ENCODE measurements at places on chromosomes 3 and 15.

DNA sequence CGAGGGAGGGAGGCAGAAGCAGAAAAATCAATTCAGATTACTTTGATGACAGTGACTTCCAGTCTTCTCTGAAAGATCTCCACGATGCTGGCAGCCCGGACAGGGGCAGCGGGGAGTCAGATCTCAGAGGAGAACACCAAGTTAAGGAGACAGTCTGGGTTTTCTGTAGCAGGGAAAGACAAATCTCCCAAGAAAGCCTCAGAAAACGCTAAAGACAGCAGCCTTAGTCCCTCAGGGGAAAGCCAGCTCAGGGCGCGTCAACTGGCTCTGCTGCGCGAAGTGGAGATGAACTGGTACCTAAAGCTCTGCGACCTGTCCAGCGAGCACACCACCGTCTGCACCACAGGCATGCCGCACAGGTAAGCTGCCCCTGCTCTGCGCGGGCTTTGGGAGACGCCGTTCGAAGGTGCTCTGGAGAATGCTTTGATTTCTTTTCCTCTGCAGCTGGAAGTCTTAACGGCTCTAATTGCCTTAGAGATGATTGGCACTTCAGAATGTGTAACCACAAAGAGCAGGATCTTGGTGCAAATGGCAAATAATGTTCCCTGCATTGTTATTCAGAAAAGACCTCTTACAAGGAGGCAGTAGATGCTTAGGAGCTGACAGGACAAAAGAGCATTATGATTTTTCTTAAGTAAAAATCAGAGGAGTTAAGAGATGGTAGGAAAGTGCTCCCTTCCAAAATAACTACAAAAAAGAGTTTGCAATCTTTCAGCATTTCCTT is at the start of gene KCNAB1:
Gene KCNAB1, plus strand, starts transcription at position 51 of the 724 bp plus-strand sequence.
- no peak for DNase-seq

GRCh38 chr3:69324362-69325025 is 61.4 kb downstream of the FRMD4B start:
- no peak for DNase-seq

DNA sequence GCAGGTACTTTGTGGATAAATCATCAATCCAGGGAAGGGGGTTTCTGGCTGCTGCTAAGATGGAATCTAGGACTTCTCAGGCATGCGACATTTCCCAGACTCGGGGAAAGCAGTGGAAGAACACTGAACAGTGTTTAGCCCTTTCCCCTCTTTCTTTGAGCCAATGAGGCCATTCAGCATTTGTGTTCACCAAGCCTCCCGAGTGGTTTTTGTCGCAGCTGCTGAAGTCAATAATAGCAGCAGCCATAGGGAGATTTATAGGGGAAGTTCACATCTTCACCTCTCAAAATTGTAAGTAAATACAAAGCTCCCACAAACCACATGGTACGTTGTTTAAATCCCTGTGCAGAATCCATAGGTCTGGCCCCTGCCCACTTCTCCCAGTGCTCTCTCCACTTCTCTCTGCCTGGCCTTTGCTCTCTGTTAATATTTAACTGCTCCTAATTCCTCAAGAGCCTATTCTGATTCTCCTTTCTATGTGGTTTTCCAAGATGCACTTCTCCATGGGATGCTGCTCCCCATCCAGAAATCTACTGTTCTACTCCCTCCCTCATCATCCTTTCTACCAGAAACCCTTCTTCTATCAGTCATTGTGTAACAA is 230.7 kb downstream of the SHQ1 start:
- no peak for DNase-seq

DNA sequence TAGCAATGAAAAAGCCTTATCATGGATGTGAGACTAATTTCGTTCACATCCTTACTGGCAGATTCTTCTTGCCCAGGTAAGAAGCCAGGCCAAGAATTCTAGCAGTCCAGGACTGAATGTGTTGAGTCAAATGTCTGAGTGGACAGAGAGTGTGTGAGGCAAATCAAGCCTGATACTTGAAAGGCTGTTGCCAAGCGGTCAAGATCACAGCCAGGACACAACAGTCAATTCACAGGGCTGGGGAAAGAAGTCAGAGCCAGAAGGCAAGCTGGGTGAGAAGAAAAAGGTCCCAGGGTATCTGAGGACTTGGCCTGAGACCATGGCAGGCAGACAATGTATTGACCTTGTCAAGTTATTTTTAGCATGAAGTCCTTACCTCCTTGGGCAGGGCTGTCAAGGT is 301.3 kb downstream of the ZNF385D start:
- no peak for DNase-seq

DNA sequence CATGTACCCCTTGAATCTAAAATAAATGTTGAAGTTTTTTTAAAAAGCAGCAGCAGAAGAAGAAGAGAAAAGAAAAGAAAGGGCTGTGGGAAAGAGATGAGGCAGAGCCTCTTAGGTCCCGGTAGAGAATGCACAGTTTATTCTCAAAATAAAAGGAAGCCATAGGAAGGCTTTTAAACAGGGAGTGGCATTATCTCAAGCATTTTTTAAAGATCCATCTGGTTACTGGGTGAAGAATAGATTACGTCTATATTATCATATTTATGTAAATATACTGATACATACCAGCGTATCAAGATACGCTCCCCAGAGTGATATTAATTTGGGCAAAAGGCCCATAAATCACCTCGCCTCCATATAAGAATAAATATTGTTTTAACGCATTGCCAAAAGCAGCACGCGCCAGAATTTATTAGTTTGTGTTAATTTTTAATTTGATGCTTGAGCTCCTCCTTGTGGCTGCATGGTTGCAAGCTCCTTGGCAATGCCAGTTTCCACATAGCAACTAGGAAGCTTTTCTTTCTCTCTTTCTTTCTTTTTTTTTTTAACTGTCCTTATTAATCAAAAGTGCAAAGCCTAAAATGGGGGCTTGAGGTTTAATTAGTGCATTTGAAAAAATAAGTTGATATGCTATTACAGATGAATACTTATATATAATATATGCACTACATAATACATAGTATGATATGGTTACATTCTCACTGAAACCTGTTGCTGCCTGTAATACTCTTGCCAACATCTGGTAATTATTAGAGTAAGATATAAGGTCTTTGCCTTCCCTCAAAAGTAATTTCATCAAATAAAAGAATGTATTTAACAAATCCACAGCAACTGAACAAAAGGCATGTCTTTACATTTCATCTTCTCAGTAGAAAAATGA is 242.8 kb upstream of the UBE2E2 start:
- DNase-seq: no peak

GRCh38 chr3:24359645-24360462 is 134.8 kb downstream of the THRB start:
- DNase-seq: no peak

- no peak for DNase-seq
Measured at GRCh38 chr15:96359616-96360521, 29.4 kb downstream of the NR2F2 start.

- DNase-seq: no peak
Measured at GRCh38 chr15:32802286-32802936, 84.6 kb downstream of the GREM1 start.

- no peak for DNase-seq
Measured at GRCh38 chr3:94372026-94372425, 309.2 kb downstream of the NSUN3 start.

- no peak for DNase-seq
Measured at GRCh38 chr3:94607778-94608177, 544.9 kb downstream of the NSUN3 start.

All from NCI-H1048 (cell line).